ENCODE measurements at places on chromosomes 3 and 15.

GRCh38 chr3:42027571-42027970 is 63.6 kb upstream of the TRAK1 start:
- no peak for DNase-seq

- DNase-seq = no peak
Observed at GRCh38 chr15:79051029-79051428, 39.6 kb downstream of the RASGRF1 start.

DNA sequence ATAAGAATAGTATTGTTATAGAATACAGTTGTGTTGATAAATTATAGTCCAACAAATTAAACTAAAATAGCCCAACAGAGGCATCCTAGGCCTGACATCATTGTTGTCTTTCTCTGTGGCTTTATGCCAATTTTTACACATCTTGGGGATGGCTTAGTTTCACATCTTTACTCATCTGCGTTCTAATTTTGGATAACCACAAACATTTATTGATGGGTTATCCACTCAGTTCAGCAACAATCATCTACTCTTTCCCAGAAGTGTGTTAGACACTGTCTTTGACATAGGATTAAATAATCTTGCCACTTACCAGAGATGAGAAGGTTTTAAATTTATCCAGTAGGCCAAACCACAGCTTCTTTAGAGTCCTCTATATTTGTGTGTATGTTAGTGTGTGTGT is 120.8 kb upstream of the PHLDB2 start:
- DNase-seq = no peak

GRCh38 chr3:79167651-79168416 is 600.0 kb downstream of the ROBO1 start:
- DNase-seq = no peak

- no peak for DNase-seq
Observed at GRCh38 chr15:27123291-27123690, 152.3 kb downstream of the GABRG3 start.

- no peak for DNase-seq
Observed at GRCh38 chr3:190322604-190323245, 479 bp upstream of the CLDN1 start.

- DNase-seq = peak; percentile 62
Observed at GRCh38 chr3:32934150-32934742, 17.2 kb upstream of the CCR4 start.

GRCh38 chr15:97189162-97189780 is 771.2 kb upstream of the ARRDC4 start:
- no peak for DNase-seq

DNA sequence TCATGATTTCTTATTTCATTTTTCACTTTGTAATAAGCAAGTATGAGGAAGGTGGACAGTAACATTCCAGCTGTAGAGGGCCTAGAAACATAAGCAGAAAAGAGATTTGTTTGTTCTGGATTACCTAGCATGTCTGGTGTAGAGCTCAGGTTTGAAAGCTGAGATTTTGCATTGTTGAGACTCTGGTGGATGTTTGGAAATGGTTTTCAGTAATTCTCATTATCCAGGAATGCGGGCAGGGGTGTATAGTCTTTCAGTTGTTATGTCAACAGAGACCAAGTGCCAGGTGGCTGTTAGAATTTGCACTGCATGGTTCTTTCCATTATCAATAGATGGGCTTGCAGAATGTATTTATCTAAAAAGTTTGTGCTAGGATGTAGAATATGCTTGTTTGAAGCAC is 10.9 kb downstream of the GPD1L start:
- no peak for DNase-seq

- peak; percentile 7 for DNase-seq
Observed at GRCh38 chr3:38617137-38617536, 32.4 kb downstream of the SCN5A start.

DNA sequence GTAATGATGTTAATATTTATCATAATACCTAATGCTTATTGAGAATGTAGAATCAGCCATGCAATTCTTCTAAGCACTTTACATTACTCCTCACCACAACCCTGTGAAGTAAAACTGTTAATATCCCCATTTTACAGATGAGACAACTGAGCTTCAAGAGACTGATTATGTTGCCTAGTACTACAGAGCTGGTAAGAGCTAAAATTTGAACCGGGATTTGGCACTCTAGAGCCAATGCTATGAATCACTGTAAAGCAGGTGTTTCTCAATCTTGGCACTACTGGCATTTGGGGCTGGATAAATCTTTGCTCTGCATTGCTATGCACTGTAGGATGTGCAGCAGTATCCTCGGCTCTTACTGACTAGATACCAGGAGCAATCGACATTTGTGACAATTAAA is 367.7 kb downstream of the MAGI1 start:
- no peak for DNase-seq

DNA sequence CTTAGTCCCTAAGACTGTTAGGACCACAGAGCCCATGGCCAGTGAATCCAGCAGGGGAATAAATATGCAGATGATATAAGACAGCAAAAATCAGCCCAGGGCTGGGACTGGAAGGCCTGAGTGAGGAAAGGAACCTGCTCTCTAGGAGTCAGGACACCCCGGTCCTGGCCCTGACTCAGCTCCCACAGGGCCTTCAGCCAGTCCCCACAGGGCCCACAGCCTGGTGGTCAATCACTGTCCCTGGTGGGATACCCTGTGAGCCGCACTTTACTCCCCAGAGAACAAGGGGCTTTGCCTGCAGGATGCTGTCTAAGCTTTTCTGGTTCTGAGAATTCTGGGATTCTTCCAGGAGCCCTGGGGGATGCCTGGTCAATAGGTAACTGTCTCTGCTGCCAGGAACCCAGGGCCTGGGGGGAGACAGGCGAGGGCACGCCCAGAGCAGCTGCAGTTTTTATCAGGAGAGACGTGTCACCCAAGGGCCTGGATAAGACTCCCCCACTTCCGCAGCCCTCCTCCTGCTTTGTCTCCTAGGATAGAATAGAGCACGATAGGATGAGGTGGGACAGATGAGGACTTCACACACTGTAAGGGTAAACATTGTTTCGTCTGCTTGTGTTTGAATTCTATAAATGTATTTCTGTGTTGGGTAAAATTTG is 49.5 kb upstream of the MCF2L2 start:
- no peak for DNase-seq

DNA sequence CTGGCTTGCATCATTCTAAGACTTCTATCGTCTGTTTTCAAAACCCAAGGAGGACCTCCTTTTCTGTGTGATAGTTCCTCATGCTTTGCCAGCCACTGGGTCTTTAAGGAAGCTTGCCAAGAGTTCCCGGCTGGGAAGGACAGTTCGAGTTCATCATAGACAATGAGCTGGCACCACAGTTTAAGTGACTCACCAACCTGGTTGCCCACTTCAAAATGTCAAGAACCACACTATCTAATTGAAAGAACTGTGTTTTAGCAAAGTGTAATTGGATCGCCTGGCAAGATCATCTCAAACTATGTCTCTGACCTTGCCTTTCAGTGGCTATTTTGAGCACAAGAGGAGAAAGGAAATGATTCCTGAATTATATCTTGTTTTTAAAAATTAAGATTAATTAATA is 27.9 kb downstream of the SOX2 start:
- no peak for DNase-seq

GRCh38 chr3:58120075-58120812 is 90.5 kb downstream of the DNASE1L3 start:
- DNase-seq = no peak

GRCh38 chr3:71585887-71586809 is 2.6 kb upstream of the FOXP1 start:
- no peak for DNase-seq

DNA sequence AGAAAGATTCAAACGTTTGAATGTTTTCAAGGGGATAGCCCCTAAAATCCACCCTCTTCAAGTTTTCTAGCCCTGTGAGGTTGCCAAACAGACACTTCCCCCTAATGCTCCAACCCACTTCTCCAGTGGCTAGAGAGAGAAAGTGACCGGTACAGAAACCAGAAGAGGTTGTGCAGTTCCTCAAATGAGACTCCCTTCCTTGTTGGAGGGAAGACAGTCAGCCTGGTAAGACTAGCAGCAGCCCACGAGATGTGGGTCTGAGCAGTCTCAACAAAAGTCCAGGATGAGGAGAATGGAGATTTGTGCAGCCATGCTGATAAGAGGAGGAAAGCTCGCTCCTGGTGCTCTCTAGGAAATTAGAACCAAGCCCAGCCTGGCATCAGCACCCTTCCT is 222.8 kb upstream of the TPRG1 start:
- DNase-seq = no peak

GRCh38 chr3:27628026-27628750 is 93.9 kb downstream of the EOMES start:
- DNase-seq = no peak

- DNase-seq = no peak
Observed at GRCh38 chr3:147398813-147399534, 7.4 kb downstream of the ZIC4 start.

GRCh38 chr15:43852607-43853006 is 25.8 kb downstream of the WDR76 start:
- no peak for DNase-seq

- no peak for DNase-seq
Observed at GRCh38 chr15:60223176-60223575, 174.6 kb downstream of the ANXA2 start.

- DNase-seq = no peak
Observed at GRCh38 chr15:23529891-23530290, 35.6 kb upstream of the MKRN3 start.

- peak; percentile 67 for DNase-seq
Observed at GRCh38 chr3:30286007-30286669, 320.3 kb upstream of the TGFBR2 start.

- no peak for DNase-seq
Observed at GRCh38 chr3:128679338-128679737, 28.7 kb upstream of the RPN1 start.

DNA sequence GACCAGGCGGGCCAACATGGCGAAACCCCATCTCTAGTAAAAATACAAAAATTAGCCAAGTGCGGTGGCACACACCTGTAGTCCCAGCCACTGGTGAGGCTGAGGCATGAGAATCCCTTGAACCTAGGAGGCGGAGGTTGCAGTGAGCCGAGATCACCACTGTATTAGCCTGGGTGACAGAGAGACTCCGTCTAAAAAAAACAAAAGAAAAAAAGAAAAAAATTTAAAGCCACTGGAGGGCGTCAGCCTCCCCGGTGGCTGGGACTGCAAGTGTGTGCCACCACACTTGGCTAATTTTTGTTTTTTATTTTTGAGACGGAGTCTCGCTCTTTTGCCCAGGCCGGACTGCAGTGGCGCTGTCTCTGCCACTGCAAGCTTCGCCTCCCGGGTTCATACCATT is 7.9 kb downstream of the RTF1 start:
- no peak for DNase-seq

DNA sequence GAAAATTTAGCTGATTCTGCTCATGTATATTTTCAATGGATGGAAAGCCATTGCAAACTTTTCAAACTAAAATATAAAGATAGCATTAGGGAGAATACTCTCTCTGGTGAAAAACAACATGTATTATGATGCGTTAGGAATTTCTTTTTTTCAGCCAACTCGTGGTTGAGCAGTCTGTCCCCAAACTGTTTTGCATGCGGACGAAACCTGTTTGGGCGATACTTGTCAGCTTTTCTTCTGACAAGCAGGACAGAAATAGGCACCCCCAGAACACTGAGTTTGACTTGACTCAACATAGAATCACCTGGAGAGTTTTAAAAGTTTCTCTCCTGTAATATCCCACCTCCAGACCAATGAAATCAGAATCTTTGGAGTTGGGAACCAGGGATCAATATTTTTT is 417.5 kb upstream of the TPRG1 start:
- peak; percentile 64 for DNase-seq

DNA sequence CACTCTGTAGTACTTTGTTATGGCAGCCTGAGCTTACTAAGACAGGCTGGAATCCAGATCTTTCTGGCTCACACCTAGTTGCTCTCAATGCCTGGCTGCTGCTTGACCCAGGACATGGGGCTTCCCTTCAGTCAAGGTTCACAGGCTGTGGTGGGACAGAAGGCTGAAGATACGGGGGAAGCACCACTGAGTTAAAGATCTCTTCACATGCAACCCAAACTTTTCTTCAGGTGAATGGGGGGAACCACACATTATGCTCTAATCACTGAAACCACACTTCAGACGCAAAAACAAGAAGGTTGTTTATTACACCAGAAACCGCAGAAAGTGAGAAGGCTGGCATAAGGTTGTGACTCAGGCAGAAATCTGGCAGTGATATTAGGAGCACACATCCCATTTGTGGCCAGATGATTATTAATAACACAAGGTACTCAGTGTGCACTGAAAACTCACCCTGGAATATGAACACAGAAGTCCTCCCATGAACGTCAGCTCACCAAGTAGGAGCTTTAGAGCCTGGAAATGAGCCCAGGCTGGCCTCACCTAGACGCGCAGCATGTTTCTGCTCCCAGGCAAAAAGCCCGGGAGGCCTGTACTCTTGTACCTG is 230.5 kb upstream of the CHRNA7 start:
- DNase-seq = no peak

DNA sequence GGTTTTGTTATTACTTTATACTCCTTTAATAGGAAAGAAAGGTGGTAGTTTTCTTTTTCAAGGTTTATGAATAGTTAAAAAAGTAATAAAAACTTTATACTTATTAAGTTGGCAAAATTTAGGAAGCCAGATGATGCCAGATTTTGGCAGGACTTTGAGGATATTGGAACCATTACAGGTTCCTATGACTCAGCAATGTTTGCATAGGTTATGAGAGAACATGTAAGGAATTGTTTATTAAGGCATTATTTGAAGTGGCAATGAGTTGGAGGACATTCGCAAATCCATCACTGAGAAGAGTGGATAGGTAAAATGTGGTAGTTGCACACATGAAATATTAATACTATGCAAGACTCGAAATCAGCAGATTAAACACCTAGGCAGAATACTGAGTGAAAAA is 29.9 kb downstream of the CDAN1 start:
- no peak for DNase-seq

- DNase-seq = no peak
Observed at GRCh38 chr15:48242015-48242414, 35.9 kb downstream of the SLC12A1 start.

- no peak for DNase-seq
Observed at GRCh38 chr3:159668990-159669476, 319.6 kb upstream of the IL12A start.

GRCh38 chr3:65995030-65995429 is 43.7 kb downstream of the MAGI1 start:
- DNase-seq = no peak

GRCh38 chr15:64524778-64525177 is 64.4 kb downstream of the ZNF609 start:
- DNase-seq = no peak

GRCh38 chr3:40292637-40293349 is 16.7 kb upstream of the EIF1B start:
- DNase-seq = no peak

- no peak for DNase-seq
Observed at GRCh38 chr15:73295630-73296286, 73.0 kb downstream of the HCN4 start.

- no peak for DNase-seq
Observed at GRCh38 chr15:56281145-56281544, 37.5 kb upstream of the RFX7 start.

- no peak for DNase-seq
Observed at GRCh38 chr3:143974271-143975238, 2.9 kb downstream of the DIPK2A start.

DNA sequence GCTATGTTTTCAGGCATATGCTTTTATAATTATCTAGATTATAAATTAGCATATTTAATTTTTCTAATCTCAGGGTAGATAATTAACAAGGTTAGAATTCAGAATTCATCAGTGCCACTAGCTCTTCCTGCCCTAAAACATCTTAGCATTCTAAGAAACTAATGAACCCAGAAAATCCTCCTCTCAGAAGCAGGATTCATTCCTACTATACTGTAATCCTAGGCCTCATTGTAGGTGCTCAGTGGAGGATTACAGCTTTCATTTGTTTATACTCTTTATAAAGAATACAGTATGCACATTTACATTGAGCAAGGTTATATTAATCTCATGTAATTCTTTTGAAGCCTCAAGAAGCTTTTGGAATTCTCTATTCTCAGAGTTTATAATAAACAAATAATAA is 20.9 kb downstream of the ACAD11 start:
- no peak for DNase-seq

Data from Peyer's patch (tissue), 4 donors.